ENCODE measurements at places on chromosomes 1 and 21. TPM values are rescaled to one million over a fixed set of nuclear protein-coding genes. Genes with fewer than 3 reads are reported as not detected.

DNA sequence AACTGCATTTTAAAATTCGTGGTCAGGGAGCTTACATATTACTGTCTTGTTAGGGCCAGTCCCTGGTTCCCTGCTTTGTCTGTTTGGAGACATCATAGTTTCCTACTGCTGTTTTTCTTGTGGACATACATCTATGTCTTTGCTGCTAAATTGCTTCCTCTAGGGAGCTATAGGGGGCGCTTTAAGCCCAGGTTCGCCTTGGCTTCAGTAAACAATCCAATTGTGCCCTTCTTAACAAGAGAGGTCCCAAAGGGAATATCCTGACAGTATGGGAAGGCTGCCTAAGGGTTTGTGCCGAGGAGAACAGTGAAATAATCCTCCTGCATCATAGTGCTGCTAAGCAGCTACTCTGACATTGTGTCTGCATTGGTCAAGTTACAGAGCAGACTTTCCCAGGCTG lies 112.5 kb downstream of the USH2A start:
- no peaks in the 10 kb centered on the region for H3K27me3 ChIP-seq
- H3K4me1 ChIP-seq: no peaks in the 10 kb centered on the region
- no peak overlapping the region for H3K27ac ChIP-seq
- peak; percentile 12 for DNase-seq

GRCh38 chr1:15992582-15993500 lies 11.2 kb upstream of the SRARP start:
- no peaks in the 10 kb centered on the region for H3K4me1 ChIP-seq
- H3K27ac ChIP-seq: no peak overlapping the region
- no peak for DNase-seq

GRCh38 chr1:47323599-47324031 lies 9.7 kb upstream of the STIL start:
- peak overlapping the region; percentile 20 for H3K4me3 ChIP-seq
- H3K4me1 ChIP-seq: peaks cover 33% of the 10 kb centered on the region
- no peaks in the 10 kb centered on the region for H3K36me3 ChIP-seq
- peak overlapping the region; percentile 85 for H3K27ac ChIP-seq
- no peaks in the 10 kb centered on the region for H3K27me3 ChIP-seq

DNA sequence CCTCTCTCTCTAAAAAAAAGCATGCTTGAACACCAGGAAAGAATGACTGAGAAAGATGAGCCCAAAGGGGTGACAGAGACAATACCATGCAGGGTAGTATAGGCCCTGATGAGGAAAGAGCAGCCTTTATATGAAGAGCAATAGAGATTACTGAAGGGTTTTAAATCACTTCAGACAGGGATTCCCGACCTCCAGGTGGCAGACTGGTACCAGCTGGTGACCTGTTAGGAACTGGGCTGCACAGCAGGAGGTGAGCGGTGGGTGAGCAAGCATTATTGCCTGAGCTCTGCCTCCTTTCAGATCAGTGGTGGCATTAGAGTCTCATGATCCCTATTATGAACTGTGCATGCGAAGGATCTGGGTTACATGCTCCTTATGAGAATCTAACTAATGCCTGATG lies 30.8 kb upstream of the GTF2B start:
- H3K4me3 ChIP-seq: no peak overlapping the region
- H3K4me1 ChIP-seq: no peaks in the 10 kb centered on the region
- no peaks in the 10 kb centered on the region for H3K36me3 ChIP-seq

The SYT6 gene
- 0.14 TPM for total RNA-seq

DNA sequence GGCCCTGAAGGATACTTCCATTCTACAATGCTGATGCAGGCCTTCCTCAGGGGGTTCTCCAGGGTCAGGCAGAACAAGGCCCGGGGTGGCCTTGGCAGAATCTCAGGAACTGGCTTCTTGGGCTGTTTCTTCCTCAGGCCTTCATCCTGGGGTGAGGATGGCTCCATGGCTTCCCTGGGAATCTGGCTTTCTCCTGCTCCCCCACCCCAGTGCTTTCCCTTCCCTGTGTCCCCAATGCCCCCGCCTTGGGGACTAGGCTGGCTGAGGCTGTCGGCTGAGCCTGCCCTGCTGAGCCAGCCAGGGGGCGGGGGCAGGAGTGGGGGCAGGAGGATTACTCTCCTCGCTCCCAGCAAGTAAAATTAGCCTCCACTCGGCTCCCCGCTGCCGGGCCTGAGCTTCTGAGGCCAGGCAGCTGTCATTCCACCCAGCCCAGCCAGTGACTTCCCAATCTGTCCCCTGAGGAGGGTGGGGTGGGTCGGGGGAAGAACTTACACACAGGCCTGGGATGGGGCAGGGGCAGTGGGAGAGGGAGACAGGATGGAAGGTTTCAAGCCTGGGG lies at the start of gene CACNA1S:
CACNA1S (minus strand) TSS at position 254 of the 559 bp plus-strand sequence; CDS start at position 167, 87 bp downstream.
- no peak for DNase-seq
- no peak within 1 kb of the TSS for H3K27ac ChIP-seq
- peaks cover 4% of the 10 kb centered on the region for H3K27me3 ChIP-seq
- peaks cover 3% of the 10 kb centered on the region for H3K4me1 ChIP-seq
- H3K4me3 ChIP-seq: no peak within 1 kb of the TSS

GRCh38 chr1:99546432-99547416 lies 99.2 kb upstream of the PALMD start:
- no peak overlapping the region for H3K4me3 ChIP-seq
- no peaks in the 10 kb centered on the region for H3K36me3 ChIP-seq
- H3K27me3 ChIP-seq: no peaks in the 10 kb centered on the region
- DNase-seq: no peak

The PHF13 gene
- 9.8 TPM for total RNA-seq

- H3K4me1 ChIP-seq: peaks cover 6% of the 10 kb centered on the region
- no peaks in the 10 kb centered on the region for H3K36me3 ChIP-seq
- H3K4me3 ChIP-seq: no peak overlapping the region
- no peak overlapping the region for H3K27ac ChIP-seq
- no peak for DNase-seq
These were observed 52.7 kb downstream of the DHRS3 start for GRCh38 chr1:12565094-12565965.

The TTC39A gene
- 93.5 TPM for total RNA-seq

- H3K27me3 ChIP-seq: peaks cover 34% of the 10 kb centered on the region
- H3K4me3 ChIP-seq: no peak overlapping the region
- no peaks in the 10 kb centered on the region for H3K4me1 ChIP-seq
- H3K36me3 ChIP-seq: no peaks in the 10 kb centered on the region
These were observed 4.6 kb downstream of the COL18A1 start for GRCh38 chr21:45409466-45410150.

GRCh38 chr1:161177936-161178244 lies 583 bp upstream of the B4GALT3 start:
- H3K4me3 ChIP-seq: peak overlapping the region; percentile 81
- H3K27ac ChIP-seq: peak overlapping the region; percentile 88
- no peaks in the 10 kb centered on the region for H3K36me3 ChIP-seq
- DNase-seq: no peak
- H3K27me3 ChIP-seq: no peaks in the 10 kb centered on the region

The LCE6A gene
- not detected for total RNA-seq

The OR1C1 gene
- not detected for total RNA-seq

GRCh38 chr1:18005238-18005637 lies 102.4 kb upstream of the IGSF21 start:
- H3K27ac ChIP-seq: no peak overlapping the region
- DNase-seq: no peak
- H3K36me3 ChIP-seq: no peaks in the 10 kb centered on the region
- H3K4me1 ChIP-seq: no peaks in the 10 kb centered on the region
- peaks cover 32% of the 10 kb centered on the region for H3K27me3 ChIP-seq

- no peaks in the 10 kb centered on the region for H3K4me1 ChIP-seq
- no peaks in the 10 kb centered on the region for H3K27me3 ChIP-seq
- H3K27ac ChIP-seq: no peak overlapping the region
- H3K36me3 ChIP-seq: no peaks in the 10 kb centered on the region
- DNase-seq: no peak
- H3K4me3 ChIP-seq: no peak overlapping the region
These were observed 125.4 kb upstream of the VAMP3 start for GRCh38 chr1:7645751-7646048.
